ENCODE measurements at places on chromosomes 4 and X.

DNA sequence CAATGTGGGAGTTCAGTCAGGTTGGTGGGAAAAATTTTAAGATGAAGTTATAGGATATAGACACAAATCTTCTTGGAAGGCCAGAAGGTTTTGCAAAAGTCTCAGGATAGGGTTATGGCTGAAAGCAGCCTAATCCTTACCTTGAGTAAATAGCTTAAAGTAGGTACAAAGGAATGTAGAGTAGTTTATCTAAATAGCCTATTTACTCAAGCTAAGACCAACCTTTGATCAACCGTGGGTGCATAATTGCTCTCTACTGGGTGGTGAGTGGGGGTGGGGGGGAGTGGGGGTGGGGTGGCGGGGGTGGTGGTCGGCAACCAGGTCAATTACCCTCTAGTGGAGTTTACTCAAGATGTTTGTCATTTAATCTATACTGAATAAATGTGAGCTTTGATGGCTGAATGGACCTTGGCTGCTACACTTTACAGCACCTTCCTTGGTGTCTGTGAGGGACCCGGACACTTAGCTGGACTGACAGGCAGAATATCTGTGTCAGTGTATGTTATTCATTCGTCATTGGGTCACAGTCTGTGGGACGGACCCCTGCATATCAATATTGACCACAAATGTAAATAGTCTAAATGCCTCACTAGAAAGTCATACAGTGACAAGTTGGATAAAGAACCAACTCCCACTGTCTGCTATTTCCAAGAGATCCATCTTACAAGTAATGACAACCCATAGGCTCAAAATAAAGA lies 545.7 kb upstream of the PABPC4L start:
- DNase-seq: no peak

- DNase-seq: peak; percentile 69
Measured at GRCh38 chr4:89837385-89837992, 528 bp upstream of the SNCA start.

GRCh38 chr4:91838181-91838861 lies 465.4 kb upstream of the GRID2 start:
- no peak for DNase-seq

DNA sequence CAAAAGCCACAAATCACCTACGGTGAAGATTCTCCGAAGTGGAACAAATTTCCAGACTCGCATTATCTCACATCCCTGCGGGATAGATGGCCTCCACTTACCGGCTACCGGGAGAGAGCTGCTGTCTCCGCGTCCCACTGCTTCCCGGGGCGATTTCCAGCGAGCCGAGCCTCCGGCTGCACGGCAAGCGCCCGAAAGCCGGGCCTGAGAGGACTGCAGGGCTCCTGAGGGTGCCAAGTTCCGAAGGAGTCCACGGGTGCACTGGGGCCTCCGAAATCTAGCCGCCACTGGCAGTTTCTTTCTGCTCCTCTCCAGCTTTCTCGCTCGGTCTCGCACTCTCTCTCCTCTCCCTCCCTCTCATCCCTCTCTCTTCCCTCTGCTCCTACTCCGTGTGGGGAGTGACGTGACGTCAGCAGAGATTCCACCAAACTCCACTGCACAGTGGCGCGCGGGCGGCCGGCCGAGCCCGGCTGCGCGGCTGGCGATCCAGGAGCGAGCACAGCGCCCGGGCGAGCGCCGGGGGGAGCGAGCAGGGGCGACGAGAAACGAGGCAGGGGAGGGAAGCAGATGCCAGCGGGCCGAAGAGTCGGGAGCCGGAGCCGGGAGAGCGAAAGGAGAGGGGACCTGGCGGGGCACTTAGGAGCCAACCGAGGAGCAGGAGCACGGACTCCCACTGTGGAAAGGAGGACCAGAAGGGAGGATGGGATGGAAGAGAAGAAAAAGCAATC lies 14.0 kb upstream of the PITX2 start:
- no peak for DNase-seq

- DNase-seq: no peak
Measured at GRCh38 chr4:187732524-187732923, 263.0 kb upstream of the ZFP42 start.

GRCh38 chr4:65599340-65599739 lies 70.9 kb downstream of the EPHA5 start:
- no peak for DNase-seq

DNA sequence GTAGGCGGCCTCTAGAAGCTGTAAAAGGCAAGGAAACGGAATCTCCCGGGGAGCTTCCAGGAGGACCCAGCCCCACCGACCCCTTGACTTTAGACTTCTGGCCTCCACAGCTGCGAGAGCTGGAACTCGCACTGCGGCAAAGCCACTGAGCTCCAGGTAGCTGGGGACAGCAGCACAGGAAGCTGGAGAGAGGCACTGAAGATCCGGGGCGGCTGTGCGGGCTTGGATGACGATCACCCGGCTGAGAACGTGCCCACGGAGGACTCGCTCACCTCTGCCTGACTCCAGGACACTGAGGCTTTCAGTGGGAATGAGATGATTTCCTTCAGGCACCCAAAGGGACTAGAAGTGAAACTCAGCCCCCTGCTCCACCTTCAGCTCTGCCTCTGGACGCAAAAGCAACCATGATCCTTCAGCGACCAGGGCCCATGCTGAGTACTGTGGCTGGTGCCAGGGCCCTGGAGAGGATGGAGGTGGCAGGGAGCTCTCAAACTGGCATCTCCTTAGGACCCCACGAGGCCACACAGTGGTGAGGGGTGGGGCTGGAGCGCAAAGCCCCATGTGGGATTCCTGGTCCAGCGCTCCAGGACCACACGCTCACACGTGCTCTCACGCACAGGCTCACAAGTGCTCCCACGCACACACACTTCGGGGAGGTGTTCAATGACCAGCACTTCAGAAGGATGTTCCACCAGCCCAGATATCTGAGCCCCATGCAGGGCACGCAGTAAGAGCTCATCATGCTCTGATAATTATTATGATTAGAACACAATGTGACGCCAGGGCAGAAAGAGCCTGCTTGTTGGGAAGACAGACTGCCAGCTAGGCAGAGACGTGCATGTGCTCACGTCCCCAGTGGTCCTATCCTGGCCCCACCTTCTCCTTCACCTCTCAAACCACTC lies 47.2 kb downstream of the ADRA2C start:
- no peak for DNase-seq

GRCh38 chr4:75924309-75924827 lies 16.4 kb downstream of the NAAA start:
- no peak for DNase-seq

- no peak for DNase-seq
Measured at GRCh38 chr4:94544811-94545210, 93.1 kb downstream of the PDLIM5 start.

- DNase-seq: peak; percentile 63
Measured at GRCh38 chr4:3290476-3290875, 2.3 kb upstream of the RGS12 start.

DNA sequence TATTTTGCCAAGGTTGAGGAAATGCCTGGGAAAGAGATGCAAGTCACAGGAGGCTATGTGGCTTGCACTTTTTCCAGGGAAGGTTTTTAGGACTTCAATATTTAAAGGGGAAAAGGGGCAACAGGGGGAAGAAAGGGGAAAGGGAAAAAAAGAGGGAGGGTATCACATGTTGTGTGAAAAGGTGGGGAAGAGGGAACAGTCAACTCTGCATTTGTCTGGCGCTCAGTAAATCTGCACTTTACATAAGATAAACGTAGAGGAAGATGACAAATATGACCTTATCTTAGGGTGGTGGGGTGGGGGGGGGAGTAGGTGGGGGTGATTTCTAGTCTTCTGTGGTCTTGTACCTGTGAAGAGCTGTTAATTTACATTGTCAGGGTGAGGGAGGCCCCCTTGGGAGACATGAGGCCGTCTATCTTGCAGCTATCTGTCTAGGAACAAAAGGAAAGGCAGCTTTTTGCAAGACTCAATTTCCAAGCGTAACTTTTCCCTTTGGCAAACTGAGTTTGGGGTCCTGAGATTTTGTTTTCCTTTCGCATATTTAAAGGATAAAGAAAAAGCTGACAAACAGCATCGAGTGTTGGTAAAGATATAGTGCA lies 71.5 kb upstream of the UCP1 start:
- no peak for DNase-seq

DNA sequence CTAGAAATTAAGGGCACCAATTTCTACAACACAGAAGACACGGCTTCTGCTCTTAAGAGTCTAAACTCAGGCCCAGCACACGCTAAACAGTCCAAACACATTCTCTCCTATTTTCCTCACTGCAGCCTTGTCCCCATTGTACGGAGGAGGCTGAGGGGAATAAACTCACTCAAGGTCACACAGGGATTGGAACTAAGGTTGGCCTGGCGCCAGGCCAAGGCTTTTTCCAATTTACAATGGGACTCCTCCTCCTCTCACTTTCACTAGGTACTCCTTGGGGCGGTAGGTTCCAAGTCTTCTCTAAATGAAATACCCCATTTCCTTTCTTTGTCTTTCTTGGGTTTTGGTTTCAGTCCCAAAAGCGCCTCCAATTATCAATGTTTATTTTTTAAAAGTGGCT lies 48.7 kb upstream of the CRMP1 start:
- no peak for DNase-seq

DNA sequence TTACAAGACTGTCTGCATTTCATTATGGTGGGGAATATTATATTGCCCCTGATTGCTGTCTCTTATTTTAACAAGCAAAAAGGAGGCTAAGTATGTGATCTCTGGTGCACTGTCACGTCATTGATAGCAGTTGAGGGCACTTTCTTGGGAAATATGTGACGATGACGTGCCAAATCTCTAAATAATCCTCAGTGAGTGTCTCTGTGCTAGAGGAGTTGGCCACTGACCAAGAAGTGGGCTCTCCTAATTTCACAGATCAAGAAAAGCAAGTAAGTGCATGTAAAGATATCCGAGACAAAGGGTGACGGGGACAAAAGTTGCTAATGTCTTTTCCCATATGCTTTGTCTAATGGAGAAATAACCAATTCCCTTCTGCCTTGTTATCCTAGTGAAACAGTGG lies 487.4 kb upstream of the TENM3 start:
- DNase-seq: no peak

DNA sequence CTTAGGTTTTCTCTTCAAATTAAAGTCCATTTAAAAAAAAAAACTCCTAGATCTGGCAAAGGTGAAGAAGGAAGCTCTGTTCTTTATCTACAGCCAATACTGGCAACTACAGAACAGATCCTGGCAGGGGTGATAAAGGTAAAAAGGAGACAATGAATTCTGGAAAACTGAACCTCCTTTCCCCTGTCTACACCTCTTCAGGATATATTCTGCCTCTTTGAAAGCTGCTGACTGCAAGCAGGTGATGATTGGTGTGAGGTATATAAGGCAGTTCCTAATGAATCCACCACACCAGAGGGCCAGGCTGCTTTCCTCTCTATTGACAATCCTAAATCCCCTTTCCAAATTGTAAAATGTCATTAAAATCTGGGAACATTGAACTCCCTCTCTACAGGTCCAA lies 370.1 kb downstream of the PPP3CA start:
- peak; percentile 55 for DNase-seq

DNA sequence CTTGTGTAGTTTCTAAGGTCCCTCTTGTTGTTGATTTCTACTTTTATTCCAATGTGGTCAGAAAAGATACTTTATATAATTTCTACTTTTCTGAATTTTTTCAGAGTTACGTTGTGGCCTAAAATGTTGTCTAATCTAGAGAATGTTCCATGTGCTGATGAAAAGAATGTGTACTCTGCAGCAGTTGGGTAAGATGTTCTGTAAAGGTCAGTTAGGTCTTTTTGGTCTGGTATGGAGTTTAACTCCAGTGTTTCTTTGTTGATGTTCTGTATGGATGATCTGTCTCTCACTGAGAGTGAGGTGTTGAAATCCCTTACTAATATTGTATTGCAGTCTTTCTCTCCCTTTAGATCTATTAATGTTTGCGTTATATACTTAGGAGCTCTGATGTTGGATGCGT lies 37.0 kb upstream of the GPRIN3 start:
- no peak for DNase-seq

- DNase-seq: peak; percentile 57
Measured at GRCh38 chr4:1233641-1234308, 15.2 kb downstream of the CTBP1 start.

GRCh38 chrX:105462186-105462585 lies 241.7 kb upstream of the TEX13A start:
- no peak for DNase-seq

DNA sequence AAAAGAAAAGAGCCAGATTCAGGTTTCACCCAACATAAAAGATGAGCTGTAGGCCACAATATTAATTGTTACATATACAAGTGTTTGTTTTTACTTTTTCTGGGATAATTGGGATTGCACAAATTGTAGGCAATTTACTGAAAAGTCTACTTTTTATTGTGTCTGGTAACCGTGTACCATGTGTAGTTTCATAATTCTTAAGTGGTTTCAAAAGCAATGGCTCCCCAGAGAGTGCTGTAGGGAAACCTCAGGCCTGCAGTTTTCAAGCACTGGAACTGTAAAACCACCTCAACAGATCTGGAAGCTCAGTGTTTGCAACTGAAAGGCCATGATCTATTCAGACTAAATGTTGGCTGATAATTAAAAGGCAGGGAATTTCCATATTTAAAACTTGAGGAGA lies 53.9 kb upstream of the MMAA start:
- no peak for DNase-seq

DNA sequence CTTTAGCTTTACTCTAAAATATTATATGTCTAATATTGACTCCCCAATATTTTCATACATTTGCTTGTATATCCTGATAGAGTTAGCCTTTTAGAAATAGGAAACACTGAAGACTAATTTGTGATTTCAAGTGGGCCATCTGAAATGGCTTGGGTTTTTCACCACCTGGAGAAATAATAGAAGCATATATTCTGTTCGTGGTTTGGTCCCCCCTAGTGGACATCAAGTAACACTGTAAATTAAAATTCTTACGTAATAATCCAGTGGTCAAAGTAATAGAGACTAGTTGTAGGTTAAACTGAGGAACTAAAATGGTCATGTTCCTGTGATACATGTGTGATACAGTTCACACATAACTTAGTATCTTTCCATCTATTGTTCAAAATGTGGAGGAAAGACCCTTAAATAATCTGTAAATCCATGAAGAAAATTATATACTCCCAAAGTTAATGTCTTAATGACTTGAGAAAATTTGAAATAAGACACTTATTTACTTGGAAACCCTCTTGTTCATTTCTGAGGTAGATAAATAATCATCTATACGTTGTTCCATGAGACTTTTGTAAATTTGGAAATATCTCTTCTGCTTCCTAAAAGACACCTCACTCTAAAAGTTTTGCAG lies 79.8 kb upstream of the SMARCAD1 start:
- DNase-seq: no peak

GRCh38 chrX:151722241-151722846 lies 6.5 kb downstream of the FATE1 start:
- DNase-seq: no peak

- no peak for DNase-seq
Measured at GRCh38 chrX:118702741-118703140, 24.7 kb upstream of the IL13RA1 start.

DNA sequence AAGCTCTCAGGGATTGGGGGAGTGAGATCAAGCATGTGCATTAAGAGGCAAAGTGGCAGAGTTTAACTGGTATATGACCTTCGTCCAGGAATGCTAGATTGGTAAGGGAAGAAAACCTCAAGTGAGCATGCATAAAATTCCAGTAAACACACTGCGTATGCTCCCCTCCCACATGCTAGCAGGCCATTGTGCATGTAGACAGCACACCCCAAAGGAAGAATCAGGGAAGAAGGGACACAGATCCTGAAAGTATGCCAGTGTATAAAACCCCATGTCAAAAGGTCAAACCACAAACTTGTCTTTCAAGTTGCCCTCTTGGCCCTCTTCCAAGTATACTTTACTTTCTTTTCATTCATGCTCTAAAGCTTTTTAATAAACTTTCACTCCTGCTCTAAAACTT lies 405.2 kb upstream of the CNKSR2 start:
- no peak for DNase-seq

All from cerebellum (tissue), 4 donors.